ENCODE measurements at places on chromosomes 7 and 10.

DNA sequence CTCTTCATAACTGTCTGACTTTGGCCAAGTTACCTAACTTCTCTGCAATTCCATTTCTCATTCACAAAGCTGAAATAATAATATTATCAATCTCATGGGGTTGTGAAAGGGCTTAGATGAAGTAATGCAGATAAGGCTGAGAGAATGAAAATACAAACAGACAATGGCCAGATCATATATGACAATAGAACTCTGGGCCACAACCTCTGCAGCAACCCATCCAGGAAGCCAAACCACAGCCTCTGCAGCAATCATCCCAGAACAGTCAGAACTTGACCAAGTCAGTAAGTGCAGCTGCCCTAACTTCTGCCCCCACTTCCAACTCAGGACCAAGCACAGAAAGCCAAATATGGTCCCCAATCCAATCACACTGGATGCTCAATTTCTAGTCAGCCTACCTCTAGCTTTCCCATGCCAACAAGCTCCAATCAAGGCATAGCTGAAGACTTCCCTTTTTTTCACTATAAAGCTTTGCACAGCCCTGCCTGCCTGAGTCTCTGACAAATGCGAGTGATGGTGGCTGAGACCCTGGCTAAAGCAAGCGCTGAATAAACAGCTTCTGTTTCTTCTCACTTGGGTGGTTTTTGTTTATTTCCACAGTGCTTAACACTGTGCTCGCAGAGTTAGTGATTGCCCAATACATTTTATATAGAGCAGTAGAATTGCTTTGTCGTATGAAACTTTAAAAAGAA is 34.8 kb upstream of the TNPO3 start:
- H3K4me1 ChIP-seq = peaks cover 8% of the 10 kb centered on the region
- H3K27ac ChIP-seq = no peak overlapping the region
- no peak for DNase-seq
- H3K36me3 ChIP-seq = no peaks in the 10 kb centered on the region
- no peaks in the 10 kb centered on the region for H3K27me3 ChIP-seq
- no peak overlapping the region for H3K4me3 ChIP-seq

DNA sequence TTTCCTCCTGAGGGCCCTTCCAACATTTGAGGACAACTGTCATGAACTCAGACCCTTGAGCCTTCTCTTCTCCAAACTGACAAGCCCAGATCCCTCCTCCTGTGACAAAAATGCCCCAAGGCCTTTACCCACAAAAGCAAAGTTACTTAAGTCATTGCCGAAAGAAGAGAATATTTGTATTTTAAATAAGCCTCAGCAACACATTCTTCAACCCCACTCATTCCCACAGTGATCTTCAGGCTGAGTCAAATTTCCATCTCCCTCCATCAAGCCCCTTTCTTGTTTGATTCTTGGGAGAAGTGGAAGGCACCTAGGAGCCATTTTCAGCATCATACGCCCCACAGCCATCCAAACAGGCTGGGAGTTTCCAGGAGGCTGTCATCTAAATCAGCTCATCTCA is 150.8 kb upstream of the PDE1C start:
- H3K36me3 ChIP-seq = peaks cover 2% of the 10 kb centered on the region
- no peaks in the 10 kb centered on the region for H3K4me1 ChIP-seq
- no peaks in the 10 kb centered on the region for H3K27me3 ChIP-seq
- H3K27ac ChIP-seq = no peak overlapping the region
- no peak for DNase-seq

DNA sequence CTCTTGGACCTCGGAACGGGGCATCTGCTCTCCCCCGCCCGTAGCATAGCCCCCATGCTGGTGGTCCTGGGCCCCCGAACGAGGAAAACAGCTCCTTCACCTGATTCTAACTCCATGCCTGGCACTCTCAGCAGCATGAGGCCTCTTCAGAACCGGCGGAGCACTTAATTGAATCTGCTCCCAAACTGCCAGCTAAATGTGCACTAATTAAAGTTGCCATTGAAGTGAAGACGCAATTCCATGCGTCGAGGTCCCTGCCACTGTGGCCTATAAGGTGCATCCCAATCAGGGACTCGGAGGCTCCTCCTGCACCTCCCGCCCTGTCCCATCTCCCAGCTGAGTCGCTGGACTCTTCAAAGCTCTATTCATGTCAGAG is 41.3 kb upstream of the ADGRA1 start:
- no peak for DNase-seq
- H3K4me3 ChIP-seq = no peak overlapping the region
- H3K4me1 ChIP-seq = no peaks in the 10 kb centered on the region
- H3K36me3 ChIP-seq = no peaks in the 10 kb centered on the region
- no peak overlapping the region for H3K27ac ChIP-seq

- no peaks in the 10 kb centered on the region for H3K27me3 ChIP-seq
- no peaks in the 10 kb centered on the region for H3K36me3 ChIP-seq
- H3K4me1 ChIP-seq = no peaks in the 10 kb centered on the region
- no peak for DNase-seq
- H3K4me3 ChIP-seq = no peak overlapping the region
Measured at GRCh38 chr10:10193848-10194247, 823.8 kb upstream of the CELF2 start.

DNA sequence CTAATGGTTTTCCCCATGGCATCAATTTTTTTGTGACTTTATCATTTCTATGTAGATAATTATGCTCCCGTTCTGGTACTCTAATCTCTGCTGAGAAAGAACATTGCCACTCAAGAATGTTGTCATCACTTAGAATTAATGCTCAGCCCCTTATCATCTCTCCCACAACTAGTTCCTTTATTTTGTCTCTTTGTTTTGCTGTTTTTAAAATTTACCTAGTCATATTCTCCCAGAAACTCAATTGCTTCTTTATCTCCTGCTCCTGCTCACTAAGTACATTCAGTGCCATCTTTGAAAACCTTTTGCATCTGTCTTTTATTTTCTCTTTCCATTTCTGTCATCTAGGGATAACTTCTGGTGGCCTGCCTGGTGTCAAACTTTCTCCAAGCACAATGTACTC is 324.9 kb upstream of the MTPN start:
- no peak overlapping the region for H3K27ac ChIP-seq
- DNase-seq = no peak
- peaks cover 1% of the 10 kb centered on the region for H3K36me3 ChIP-seq
- H3K27me3 ChIP-seq = no peaks in the 10 kb centered on the region
- H3K4me1 ChIP-seq = no peaks in the 10 kb centered on the region

GRCh38 chr7:158113321-158114025 is 474.1 kb downstream of the PTPRN2 start:
- no peaks in the 10 kb centered on the region for H3K36me3 ChIP-seq
- H3K27me3 ChIP-seq = peaks cover 6% of the 10 kb centered on the region
- no peak overlapping the region for H3K4me3 ChIP-seq
- no peak overlapping the region for H3K27ac ChIP-seq

DNA sequence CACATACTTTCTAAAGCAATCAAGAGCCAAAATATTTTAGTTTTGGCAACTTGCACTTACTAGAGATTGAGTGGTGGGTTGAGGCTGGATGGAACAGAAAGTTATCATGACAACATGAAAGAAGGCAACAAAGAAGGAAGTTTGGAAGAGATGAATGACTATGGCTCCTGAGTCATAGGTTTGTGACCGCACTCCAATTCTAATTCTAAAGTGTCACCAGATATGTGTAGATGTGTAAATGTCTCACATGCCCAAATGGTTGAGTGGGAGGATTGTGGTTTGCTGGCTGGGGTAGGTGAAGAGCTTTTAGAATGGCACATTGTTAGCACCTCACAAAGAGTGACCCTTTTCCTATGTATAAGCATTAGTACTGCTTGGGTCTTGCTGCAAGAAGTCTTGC is 20.2 kb downstream of the TAS2R16 start:
- H3K27ac ChIP-seq = no peak overlapping the region
- no peaks in the 10 kb centered on the region for H3K36me3 ChIP-seq
- H3K4me1 ChIP-seq = no peaks in the 10 kb centered on the region
- H3K4me3 ChIP-seq = no peak overlapping the region

- H3K36me3 ChIP-seq = peaks cover 2% of the 10 kb centered on the region
- DNase-seq = no peak
- H3K4me3 ChIP-seq = no peak overlapping the region
- no peaks in the 10 kb centered on the region for H3K27me3 ChIP-seq
Measured at GRCh38 chr7:80749270-80749669, 110.8 kb downstream of the CD36 start.

- H3K27me3 ChIP-seq = no peaks in the 10 kb centered on the region
- no peaks in the 10 kb centered on the region for H3K4me1 ChIP-seq
- DNase-seq = no peak
- peaks cover 1% of the 10 kb centered on the region for H3K36me3 ChIP-seq
- H3K4me3 ChIP-seq = no peak overlapping the region
Measured at GRCh38 chr10:132461103-132461682, 64.2 kb downstream of the PWWP2B start.

DNA sequence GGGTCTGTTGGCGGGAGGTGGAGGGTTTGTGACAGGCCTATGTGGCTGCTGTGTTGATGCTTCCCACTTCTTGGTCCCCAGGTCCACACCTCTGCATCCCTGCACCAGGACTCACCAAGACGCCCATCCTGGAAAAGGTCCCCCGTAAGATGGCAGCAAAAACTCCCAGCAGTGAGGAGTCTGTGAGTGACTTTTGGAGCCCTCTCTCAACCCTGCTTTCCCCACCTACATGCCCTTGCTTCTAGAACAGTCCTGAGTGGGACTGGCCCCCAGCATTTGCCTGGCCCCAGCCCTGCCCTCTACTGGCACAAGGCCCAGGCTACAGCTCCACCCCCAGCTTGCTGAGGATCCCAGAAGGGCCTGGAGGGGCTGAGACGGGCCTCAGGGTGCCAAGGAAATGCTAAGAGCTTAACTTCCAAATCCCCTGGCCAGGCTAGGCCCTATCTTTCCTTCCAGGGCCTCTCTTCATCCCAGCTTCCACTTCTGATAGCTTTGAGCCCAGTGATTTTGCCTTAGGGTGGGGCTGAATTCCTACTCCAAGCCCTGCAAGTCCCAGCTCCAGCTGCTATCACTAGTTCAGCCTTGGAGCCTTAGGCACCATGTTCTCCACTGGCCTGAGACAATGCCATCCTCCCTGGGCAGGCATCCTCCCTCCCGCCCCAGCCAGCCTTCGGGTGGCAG is 2.7 kb downstream of the CHAT start:
- no peak overlapping the region for H3K4me3 ChIP-seq
- no peaks in the 10 kb centered on the region for H3K36me3 ChIP-seq
- H3K27me3 ChIP-seq = peaks cover 89% of the 10 kb centered on the region
- H3K27ac ChIP-seq = no peak overlapping the region

DNA sequence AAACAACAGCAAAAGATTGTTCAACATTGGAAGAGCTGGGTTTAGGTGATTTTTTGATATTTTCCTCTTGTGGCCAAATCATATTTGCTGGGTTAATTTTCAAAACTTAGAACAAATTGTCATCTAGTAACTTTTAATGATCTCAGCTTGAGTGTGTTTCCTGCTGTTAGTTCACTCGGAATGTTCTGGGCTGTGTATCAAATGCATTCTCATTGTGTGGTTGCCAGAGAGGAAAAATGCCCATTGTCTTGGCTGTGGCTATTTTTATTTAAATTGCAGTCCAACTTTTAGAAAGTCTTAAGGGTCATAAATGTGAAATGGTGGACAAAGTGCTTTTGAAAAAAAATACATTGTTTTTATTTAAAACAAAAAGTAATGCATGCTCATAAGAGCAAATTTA is 542.0 kb downstream of the TNS3 start:
- DNase-seq = no peak
- no peak overlapping the region for H3K4me3 ChIP-seq
- H3K4me1 ChIP-seq = no peaks in the 10 kb centered on the region
- H3K27ac ChIP-seq = no peak overlapping the region

- H3K27ac ChIP-seq = peak overlapping the region; percentile 89
- no peak for DNase-seq
- H3K27me3 ChIP-seq = no peaks in the 10 kb centered on the region
- peaks cover 19% of the 10 kb centered on the region for H3K36me3 ChIP-seq
- peak overlapping the region; percentile 65 for H3K4me3 ChIP-seq
Measured at GRCh38 chr10:61942604-61943461, 41.3 kb downstream of the ARID5B start.

- H3K36me3 ChIP-seq = peaks cover 4% of the 10 kb centered on the region
- no peak for DNase-seq
- no peak overlapping the region for H3K4me3 ChIP-seq
Measured at GRCh38 chr10:124366343-124366742, 52.4 kb downstream of the OAT start.

- no peaks in the 10 kb centered on the region for H3K36me3 ChIP-seq
- no peaks in the 10 kb centered on the region for H3K4me1 ChIP-seq
- peaks cover 46% of the 10 kb centered on the region for H3K27me3 ChIP-seq
Measured at GRCh38 chr10:10589540-10590303, 427.9 kb upstream of the CELF2 start.

All from central memory CD8-positive, alpha-beta T cell (primary cell).